ENCODE measurements at places on chromosomes 6 and 20.

DNA sequence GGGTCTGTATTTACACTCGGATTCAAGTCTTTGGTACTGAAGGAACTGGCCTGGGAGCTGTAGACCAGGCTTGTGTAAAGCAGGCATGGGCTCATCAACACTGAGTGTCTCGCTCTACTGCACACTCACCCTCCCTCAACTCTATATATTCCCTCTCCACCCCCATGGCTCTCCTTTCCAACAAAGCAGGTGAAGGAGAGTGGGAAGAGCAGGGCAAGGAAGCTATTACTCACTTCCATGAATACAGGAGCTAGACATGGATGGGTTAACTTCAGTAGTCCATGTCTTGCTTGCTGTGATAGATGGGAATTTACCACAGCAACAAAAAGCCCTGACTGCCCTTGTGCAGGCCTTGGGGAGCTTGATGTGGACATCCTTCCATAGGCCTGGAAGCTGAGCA lies 20.7 kb upstream of the SLC2A12 start:
- no peak for DNase-seq

DNA sequence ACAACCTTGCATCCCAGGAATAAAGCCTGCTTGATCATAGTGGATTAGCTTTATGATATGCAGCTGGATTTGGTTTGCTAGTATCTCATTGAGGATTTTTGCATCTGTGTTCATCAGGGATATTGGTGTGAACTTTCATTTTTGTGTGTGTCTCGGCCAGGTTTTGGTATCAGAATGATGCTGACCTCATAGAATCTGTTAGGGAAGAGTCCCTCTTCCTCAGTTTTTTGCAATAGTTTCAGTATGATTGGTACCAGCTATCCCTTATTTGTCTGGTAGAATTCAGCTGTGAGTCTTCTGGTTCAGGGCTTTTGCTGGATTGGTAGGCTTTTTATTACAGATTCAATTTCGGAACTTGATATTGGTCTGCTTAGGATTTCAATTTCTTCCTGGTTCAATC lies 132.5 kb downstream of the ZFAND3 start:
- no peak for DNase-seq

- DNase-seq = no peak
Measured at GRCh38 chr6:129448965-129449364, 261.0 kb downstream of the ARHGAP18 start.

DNA sequence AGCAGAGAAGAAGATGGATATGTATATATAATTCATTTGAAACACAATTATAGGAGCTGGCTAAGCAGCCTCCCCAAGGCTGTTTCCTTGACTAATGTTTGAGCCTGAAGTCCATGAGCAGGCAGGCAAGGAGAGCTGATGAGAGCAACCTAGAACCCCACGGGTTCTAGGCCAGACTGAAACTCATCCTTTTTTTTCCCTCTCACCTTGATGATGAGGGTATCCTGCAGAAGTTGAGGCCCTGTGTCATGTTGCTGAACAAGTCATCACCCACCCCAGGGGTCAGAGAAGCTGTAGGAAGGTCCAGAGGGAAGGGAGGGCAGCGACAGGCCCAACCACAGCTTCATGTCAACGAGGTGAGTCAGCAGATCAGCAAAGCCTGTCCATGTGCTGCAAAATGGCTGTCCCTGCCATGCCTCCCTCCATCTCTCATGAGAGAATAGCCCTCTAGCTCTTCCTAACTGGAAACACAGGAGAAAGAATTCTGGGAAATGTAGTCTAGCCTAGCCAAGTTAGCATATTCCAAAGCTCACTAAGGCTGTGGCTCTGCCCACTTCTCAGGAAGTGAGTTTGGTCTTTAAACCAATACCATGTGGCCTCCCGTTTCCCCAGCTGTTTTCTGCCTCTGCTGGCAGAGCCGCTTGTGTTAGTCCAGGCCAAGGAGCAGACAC lies 91.3 kb upstream of the DTNBP1 start:
- DNase-seq = no peak

DNA sequence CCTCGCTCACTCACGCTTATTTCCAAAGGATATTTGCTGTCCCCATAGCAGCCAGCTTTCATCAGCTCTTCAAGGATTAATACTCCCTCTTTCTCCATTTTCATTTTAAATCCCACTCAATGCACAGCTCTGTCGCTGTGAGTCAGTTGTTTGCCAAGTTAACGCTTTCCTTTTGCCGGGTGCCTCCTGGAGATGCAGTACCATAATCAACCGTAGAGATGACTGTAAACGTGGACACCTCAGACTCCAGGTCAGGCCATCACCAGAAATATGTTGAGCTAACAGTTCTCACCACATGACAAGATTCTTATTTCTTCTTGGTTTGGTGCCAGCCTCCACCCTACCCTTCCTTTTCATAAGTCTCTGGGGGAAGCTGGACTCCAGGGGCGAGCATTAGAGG lies 66.6 kb upstream of the TAB2 start:
- DNase-seq = no peak

GRCh38 chr6:62465206-62465605 lies 179.2 kb upstream of the KHDRBS2 start:
- no peak for DNase-seq

DNA sequence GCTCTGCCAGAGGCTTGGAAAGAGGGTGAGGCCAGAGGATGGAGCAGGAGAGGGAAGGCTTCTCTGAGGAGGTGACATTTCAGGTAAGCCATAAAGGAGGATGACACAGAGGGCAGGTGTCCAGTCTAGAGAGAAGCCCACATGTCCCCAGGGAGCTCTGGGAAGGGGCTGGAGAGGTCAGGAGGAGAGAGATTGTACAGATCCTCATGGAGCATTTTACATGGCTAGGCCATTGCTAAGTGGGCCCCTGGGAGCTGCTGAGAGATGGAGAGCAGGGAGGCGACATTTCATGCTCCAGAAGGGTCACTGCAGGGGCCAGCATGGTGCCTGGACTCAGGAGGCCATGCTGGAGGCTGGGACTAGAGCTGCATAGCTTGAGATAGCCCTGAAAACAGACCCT lies 124.5 kb downstream of the TOX2 start:
- DNase-seq = no peak

- no peak for DNase-seq
Measured at GRCh38 chr6:100464162-100464851, 414 bp downstream of the SIM1 start.

DNA sequence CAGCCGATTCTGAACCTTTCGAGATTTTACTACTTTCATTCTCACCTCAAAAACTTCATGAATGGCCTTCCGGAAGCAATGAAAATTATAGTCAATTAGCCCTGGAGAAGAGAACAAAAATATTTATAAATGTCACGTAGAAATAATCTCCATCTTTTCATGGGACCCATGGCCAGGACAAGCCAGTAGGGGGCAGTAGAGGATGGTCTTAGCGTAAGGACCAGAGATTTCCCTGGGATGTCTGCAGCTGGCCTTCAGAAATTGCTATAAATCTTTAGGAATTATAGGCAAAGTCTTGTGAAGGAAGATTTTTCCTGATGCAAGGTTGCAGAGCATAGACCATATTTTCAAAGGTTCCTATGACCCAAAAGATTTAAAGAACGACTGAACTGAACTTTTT lies 15.6 kb upstream of the UBE2J1 start:
- DNase-seq = peak; percentile 44

DNA sequence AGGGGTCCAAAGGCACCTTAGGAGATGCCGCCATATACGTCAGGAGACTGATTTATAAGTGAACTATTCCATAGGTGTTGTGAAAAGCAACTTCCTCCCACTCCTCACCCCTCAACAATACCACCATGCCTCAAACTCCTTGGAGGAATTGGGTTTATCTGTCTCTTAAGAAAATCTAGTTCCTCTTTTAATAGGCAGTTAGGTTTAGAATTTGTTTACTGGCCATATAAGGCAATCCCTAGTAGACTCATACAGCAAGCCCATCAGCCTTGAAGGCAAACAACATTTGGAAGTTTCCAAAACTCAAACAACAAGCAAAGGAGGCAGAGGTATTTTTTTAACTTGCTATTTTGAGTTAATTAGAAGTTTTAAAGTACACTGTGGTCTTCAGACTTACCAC lies 66.1 kb downstream of the PRND start:
- no peak for DNase-seq

DNA sequence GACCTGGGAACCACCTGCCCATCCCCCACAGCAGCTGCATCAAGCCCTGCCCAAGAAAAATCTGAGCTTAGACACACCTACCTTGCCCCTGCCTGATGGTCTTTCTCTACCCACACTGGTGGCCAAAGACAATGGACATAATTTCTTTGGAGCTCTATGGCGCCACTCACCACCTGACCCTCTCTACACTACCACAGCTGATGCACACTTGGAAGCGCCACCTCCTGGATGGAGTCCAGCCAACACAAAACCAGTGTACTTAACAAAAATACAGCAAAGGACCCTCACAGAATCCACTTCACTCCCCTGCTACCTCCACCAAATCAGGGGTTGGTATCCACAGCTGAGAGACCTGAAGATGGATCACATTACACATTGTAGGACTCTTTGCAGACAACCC lies 39.7 kb upstream of the CLVS2 start:
- DNase-seq = no peak

GRCh38 chr20:11158589-11158988 lies 484.8 kb upstream of the JAG1 start:
- DNase-seq = no peak

DNA sequence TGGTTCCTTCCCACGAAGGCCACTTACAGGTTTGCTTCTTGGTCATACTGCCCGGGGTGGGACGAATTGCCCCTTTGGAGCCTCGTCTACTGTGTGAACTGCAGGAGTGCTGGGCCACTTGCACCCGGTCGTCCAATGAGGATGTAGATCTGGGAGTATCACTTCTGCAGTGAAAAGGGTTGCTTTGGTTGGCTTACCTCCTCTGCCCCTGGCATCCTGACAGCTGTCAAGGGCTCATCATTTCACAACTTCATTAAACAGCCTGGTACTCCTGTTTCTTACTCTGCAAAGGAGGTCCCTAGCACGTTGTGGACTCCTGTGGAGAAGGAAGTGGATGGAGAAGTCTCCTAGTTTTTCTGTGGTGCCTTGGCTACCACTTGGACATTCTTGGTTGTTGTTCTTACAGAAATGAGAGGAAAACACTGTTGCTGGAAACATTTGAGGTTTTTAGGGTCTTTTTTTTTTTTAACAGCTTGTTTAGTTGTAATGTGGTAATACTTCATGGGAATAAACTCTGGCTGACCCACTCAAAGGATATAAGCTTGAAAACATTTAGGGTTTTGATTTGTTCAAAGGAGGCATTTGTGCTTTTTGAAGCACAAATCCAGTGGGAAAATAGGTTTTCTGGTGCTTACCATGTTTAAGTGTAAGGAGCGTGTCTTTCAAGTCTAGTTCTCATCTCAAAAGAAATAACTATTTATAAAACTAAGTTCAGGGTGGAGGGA lies 60.7 kb downstream of the AKAP12 start:
- DNase-seq = no peak

GRCh38 chr6:17497535-17498095 lies 102.5 kb upstream of the FAM8A1 start:
- no peak for DNase-seq

DNA sequence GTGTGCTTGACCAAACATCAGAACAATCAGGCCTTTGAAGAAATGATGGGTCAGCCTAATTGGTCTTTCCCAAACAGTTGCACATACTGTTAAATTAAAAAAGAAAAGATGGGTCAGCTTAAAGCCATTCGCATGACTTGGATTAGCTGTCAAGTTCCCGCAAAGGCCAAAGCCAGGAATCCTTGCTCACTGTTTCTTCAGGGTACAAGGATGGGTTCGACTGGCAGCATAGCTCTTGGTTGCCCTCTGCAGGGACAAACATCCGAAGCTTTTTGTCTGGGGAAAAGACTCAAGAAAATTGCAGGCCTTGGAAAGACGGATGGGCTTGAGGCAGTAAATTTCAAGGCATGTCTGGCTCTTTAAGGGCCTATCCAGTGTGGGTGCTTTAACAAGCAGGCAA lies 168.0 kb downstream of the HDGFL1 start:
- peak; percentile 67 for DNase-seq

- DNase-seq = peak; percentile 37
Measured at GRCh38 chr6:52839124-52840055, 1.2 kb downstream of the GSTA5 start.

DNA sequence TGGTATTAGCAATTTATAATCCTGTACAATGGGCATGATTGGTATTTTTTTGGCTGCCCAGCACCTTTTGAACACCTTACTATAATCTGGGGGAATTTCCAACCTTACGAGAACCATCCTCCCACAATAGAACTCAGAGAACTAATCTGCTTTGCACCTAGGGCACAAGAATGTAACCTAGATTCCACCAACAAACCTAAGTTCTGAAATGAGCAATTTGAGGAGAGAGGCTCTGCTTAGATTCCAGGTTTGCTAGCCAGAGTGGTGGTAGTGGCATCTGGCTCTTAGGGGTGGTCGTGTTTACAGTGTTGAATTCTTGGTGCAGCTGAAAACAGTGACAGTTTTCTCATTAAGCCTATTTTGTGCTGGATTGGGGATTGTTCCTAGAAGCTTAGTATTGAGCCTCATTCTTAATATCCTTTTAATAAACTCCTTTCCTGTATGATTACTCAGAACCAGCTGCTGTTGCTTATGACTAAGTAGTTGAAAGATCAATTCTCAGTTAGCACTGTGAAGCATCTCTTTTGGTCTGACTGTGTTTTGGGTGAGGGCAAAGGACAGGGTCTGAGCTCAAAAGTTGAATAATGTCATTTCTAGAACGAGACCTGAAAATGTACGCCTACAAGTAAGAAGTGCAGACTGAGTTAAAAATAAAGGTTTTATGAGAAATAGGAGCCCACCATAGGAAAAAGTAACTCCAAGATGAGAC lies 385.6 kb downstream of the CDKAL1 start:
- DNase-seq = no peak

- no peak for DNase-seq
Measured at GRCh38 chr6:159819932-159820640, 20.0 kb downstream of the PNLDC1 start.

DNA sequence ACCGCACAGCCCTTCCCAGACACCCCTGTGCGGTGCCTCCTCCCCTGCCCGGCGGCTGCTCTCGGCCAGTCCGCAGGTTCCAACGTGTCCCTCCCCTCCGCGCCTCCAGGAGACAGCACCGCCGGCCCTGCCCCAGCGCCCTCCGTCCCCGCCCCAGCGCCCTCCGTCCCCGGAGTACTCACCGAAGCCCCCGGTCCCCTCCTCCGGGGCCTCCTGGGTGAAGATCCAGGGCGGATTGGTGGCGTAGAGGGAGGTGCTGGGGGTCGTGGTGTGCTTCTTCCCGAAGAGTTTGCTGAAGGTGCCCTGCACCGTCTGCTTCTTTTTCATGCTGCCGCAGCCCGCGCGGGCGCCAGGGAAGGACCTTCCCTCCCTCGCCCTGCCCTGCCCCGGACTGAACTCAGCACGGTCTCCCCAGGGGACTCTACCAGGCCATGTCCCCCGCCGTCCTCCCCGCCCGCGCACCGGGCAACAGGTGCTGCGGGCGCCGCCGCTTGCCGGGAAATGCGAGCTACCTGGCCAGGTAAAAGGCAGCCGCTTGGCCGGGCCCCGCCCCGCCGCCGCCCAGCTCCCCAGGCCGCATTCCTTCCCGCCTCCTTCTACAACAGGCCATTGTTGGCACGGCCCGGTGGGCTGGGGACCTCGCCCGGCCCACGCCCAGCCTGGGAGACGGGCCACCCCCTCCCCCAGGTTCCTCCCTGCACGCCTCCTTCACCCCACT lies at the start of gene C6orf132:
Gene C6orf132 (minus strand): TSS at position 503 of the 718 bp plus-strand sequence. CDS start 176 bp downstream, at position 327.
- peak; percentile 57 for DNase-seq

- DNase-seq = no peak
Measured at GRCh38 chr20:9442858-9443257, 71.5 kb upstream of the LAMP5 start.
